ENCODE measurements at places on chromosomes 1 and 21. TPM values are rescaled to one million over a fixed set of nuclear protein-coding genes. Genes with fewer than 3 reads are reported as not detected.
A peak's percentile ranks its signal among the peaks of the same experiment; 100 is the strongest.

Gene RAB42
- total RNA-seq, result 2.8 TPM

- no peak for DNase-seq
Observed at GRCh38 chr1:98048751-98049325, 128.0 kb upstream of the DPYD start.

DNA sequence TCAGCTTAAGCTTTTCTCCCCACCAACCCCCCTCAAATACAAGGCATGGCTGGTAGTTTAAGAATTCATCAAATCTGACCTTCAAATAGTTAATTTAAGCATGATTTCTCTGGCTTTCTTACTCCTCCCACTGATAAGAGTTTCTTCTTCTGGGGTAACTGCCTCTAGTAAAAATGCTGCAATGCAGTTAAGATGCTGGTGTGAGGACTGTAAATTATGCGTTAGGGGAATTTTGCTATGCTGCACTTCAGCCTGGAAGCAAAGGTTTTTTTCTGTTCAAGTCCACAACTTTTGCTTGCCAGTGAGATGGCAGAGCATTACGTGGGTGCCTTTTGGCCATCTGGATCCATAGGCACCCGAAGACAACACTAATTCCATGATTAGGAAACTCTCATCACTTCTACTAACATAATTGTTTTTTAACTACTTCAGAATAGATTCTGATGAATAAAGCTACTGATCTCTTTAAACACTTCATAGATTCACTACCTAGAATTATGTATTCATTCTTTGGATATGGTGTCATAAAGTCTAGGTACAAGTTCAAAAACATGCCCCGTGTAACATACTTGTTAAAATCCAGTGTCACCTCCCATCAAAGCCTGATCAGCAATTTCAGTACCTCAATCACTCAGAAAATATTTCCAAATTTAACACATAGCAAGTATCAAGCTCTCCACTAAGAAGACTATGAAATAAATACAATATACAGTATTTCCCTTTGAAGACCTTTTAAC lies 8.8 kb upstream of the SMYD2 start:
- DNase-seq, result no peak

DNA sequence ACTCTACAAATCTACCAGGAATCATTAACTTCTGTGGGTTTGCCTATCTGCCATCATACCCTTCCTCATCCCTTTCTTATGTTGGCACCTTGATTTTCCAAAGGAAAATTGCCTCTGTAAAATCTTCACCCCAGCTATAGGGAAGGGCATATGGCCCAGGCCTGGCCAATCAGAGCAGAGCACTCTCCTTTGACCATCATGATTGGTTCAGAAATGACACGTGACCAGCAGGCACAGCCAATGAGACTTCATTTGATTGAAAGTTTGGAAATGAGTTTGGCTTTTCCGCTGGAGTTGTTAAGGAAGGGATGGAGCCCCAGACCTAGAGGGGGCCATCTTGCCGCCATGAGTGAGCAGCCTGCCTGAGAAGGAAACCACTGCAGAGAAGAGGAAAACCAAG lies 35.1 kb upstream of the IFFO2 start:
- no peak for DNase-seq

Gene MFN2
- total RNA-seq, result 80.1 TPM

DNA sequence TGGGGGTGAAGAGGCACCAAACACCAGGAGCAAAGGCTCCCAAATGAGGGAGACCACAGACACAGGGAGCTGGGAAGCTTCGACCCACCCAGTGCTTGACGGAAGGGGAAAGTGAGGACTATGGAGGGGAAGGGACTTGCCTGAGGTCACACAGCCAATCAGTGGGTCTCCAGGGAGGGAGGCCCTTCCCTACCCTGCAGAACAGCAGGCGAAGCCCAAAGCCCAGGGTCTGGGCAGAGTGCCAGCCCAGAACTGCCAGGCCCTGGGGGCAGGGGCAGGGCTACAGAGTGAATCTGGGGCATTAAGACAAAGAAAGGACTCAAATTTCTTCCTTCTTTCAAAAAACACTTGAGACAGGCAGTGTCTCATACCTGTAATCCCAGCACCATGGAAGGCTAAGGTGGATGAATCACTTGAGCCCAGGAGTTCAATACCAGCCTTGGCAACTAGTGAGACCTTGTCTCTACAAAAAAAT lies 45.5 kb upstream of the ECE1 start:
- no peak for DNase-seq

DNA sequence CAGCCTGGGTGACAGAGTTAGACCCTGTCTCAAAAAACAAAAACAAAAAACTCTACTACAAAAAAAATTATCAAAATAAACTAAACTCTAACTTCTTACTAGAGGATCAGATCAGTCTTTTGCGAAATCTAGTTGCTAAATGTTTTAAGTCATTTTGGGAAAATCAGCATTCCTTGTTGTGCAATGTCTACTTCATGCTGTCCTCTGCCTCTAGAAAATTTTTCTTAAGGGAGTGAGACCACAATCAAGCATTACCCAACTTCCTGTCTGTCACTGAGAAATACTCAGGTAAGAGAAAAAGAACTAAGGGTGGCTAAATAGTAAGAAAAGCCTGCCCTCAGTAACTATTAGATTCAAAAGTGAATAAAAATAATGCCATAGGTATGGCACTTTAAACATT lies 67.2 kb upstream of the FOXD3 start:
- no peak for DNase-seq

DNA sequence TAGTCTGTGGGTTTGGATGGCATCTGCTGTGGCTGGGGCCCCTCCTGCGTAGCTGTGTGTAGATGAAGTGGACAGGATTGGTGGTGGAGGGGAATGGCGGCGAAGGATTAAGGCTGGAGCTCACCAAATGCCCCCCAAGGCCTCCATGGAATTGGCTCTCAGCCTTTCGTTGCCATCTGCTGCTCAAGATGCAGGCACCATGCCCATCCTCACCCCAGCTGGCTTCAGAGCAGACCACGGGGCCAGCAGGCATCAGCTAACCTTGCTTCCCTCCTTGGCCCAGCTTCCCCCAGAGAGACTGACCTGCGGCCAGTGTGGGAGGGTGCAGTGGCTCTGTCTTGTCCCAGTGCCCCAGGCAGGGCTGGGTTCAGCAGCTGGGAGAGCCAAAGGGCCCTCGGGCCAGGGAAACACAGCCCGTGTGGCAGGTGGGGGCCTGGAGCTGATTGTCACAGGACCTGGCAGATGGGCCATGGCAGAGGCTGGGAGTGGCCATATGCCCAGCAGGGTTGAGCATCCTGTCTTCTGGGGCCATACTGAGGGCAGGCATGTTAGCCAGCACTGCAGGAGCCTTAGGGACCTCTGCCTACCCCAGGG lies 66.8 kb upstream of the ACTL8 start:
- no peak for DNase-seq

Gene CYP4A22
- not detected for total RNA-seq

Gene CR1
- total RNA-seq, result not detected

GRCh38 chr1:68049941-68050878 lies at the start of gene DIRAS3:
DIRAS3 (minus strand) TSS chr1:68050627; CDS start chr1:68047297, 3,330 bp downstream.
- DNase-seq, result no peak

Gene PRPF38B
- total RNA-seq, result 58.5 TPM

DNA sequence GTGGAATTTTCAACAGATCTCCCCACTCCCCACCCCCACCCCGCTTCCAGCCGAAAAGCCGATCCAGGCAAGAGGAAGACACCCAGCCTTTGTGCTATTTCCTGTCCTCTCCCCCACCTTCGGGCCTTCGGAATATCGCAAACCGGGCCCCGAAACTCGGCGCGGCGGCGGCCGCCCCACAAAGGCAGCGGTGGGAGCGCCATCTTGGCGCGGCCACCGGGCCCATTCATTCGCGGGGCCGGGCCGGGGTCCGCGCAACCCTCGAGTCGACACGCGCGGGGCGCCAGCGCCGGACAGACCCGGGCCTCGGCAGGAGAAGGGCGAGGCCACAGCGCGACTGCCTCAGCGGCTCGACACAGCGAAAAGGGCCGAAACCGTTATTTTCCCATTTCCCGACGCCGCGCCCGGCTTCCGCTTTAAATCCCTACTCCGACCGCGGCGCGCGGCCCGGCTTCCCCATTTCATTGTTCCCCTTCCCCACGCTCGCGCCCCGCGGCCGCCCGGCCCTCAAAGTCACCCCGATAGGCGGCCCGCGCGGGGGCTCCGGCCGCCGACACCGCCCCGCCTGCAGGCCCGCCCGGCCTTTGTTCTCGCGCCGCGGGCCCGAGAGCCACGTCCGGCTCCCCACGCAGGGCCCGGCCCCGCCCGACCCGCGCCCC lies 911 bp downstream of the GNB1 start:
- peak; percentile 31 for DNase-seq

GRCh38 chr1:206464456-206464964 lies 5.8 kb upstream of the IKBKE start:
- DNase-seq, result no peak

Gene IVL
- not detected for total RNA-seq

DNA sequence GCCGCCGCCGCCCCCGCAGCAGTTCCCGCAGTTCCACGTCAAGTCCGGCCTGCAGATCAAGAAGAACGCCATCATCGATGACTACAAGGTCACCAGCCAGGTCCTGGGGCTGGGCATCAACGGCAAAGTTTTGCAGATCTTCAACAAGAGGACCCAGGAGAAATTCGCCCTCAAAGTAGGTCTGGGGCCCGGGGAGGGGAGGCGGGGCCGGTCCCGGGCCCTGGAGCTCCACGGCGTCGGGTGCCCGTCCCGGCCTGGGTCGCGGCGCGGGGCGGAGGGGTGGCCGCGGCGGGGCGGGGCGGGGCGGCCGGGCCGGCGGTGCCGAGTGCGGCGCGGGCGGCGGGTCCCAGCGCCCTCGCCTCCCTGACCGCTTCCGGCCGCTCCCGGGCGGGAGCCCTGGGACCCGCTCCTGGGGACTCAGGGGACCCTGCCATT lies 646 bp downstream of the MAPKAPK2 start:
- peak; percentile 22 for DNase-seq

Gene RAB3B
- 2.4 TPM for total RNA-seq

Gene SERTAD4
- total RNA-seq, result 1.5 TPM

Gene ANGPTL3
- not detected for total RNA-seq

Gene CAMTA1
- 110 TPM for total RNA-seq

Gene CD84
- total RNA-seq, result not detected
